Testis (tissue), 5 donors: ENCODE measurements at places on chromosomes 3 and 15. TPM values are rescaled to one million over a fixed set of nuclear protein-coding genes. Genes with fewer than 3 reads are reported as not detected.

C3orf22 gene
- total RNA-seq: 33.0 TPM

ITPKA gene
- total RNA-seq: 16.7 TPM

FBXL22 gene
- 11.6 TPM for total RNA-seq

ISL2 gene
- total RNA-seq: 4.2 TPM

MAGI1 gene
- total RNA-seq: 56.1 TPM
